ENCODE measurements at places on chromosomes 7 and 10.

DNA sequence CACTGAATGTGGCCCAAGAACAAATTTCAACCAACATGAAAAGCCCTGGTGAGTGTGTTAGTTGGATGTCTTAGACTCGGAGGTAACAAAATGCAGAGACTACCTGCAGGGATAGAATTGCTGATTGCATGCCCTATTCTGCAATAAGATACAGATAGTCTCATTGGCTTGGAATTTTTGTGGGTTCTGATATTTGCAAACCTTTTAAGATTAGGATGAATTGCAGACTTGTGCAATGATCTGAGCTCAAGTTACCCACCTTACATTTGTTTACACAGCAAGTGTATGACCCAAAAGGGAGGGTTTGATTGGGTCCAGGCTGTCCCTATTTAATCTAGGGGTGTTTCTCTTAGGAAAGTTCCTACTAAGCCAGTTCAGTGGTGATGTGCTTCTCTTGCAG, 45.4 kb downstream of the GPR37 start:
- DNase-seq, result no peak

- DNase-seq, result no peak
Measured at GRCh38 chr7:47744883-47745282, 163.0 kb upstream of the TNS3 start.

DNA sequence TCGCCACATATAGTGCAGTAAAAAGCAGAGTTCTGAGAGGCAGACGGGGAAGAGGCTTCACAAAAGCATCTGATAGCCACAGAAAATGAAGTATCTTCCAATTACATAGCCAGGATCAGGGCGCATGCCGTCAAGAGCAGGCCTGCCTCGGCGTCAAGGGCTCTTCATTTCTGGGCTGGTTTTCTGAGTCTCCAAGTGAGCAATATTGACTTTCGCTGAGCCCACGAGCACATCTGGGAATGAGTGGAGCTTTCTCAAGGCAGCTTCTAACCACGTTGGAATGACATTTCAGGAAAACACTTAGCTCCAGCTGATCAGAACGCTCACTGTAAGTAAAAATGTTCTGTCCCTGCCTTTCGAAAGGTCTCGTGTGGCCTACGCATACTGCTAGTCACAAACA, 51.9 kb downstream of the CLRN3 start:
- DNase-seq, result no peak

DNA sequence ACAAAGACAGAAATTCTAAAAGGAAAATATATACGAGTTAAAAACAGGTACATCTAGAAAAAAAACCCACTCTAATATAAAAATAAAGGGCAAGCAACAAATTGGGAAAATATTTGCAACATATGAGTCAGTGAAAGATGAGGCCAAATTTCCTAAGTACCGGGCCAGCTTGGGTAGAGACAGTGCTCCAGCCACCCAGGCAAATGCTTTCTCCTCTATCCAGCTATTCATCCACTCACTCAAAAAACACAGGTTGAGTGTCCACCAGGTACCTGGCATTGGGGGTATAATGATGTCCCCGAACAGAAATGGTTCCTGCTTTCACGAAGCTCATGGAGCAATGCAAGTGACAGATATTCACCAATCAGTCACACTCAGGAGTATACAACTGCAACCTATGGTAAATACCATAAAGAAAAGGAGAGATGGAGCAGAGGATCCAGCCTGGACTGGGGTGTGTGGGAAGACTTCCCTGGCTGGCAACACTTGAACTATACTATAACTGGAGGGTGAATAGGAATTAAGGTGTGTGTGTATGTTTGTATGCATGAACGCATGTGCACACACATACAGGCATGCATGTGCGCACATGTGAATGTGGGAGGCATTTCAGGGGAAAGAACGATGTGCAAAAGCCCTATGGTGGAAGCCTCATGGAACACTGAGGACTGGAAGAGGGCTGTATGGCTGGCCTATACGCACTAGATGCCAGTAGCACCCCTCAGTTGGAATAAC, 2.3 kb downstream of the ARHGAP22 start:
- DNase-seq, result no peak

GRCh38 chr10:125094806-125095205, 65.6 kb downstream of the CTBP2 start:
- DNase-seq, result peak; percentile 28

GRCh38 chr10:128103229-128103714, 23.0 kb downstream of the MKI67 start:
- DNase-seq, result no peak

GRCh38 chr10:30039988-30040387, 19.4 kb downstream of the JCAD start:
- no peak for DNase-seq

DNA sequence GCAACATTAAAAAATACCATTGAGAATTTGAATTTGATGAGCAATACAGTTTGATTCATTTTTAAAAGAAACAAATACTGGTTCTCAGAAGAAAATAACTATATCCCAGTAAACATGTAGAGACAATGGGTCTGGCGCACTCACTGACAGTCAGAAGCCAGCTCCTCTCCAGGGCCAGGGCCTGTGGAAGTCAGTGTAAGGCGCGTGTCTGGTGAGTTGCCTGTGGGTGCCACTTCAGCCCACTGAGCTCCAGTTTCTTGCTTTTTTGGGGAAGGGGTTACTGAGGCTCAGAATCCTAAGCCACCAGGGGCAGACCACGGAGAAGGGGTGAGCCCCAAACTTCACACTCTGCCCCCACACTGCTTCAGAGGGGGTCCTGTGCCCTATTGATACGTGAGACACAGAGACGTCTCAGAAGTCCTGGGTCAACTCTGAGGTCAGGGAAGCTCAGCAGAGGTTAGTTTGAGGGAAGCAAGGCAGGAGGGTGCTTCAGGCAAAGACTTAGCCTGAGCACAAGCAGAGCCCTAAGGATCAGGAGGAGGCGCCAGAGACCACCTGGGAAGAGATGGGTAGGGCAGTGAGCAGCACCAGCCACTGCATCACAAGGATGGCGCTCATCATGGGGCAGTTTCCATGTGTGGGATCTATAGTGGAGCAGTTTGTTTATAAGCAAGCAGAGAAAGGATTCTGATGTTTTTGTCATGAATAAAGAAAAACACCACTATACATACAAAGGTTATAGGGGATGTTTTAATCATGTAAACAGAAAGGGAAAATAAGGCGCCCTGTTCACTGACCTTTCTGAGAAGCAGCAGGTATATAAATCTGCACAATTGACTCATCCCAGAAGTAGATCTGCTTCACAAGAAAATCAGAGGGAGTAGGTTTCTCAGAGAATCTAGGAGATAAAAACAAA, 95.7 kb downstream of the PKD1L1 start:
- DNase-seq, result no peak

GRCh38 chr7:109579901-109580300, 1010.2 kb downstream of the DNAJB9 start:
- no peak for DNase-seq

GRCh38 chr10:5492929-5493576, 6.3 kb downstream of the CALML5 start:
- DNase-seq, result no peak

- no peak for DNase-seq
Measured at GRCh38 chr10:110544958-110545537, 22.4 kb upstream of the SMC3 start.

- no peak for DNase-seq
Measured at GRCh38 chr10:24419066-24419465, 210.1 kb downstream of the KIAA1217 start.

DNA sequence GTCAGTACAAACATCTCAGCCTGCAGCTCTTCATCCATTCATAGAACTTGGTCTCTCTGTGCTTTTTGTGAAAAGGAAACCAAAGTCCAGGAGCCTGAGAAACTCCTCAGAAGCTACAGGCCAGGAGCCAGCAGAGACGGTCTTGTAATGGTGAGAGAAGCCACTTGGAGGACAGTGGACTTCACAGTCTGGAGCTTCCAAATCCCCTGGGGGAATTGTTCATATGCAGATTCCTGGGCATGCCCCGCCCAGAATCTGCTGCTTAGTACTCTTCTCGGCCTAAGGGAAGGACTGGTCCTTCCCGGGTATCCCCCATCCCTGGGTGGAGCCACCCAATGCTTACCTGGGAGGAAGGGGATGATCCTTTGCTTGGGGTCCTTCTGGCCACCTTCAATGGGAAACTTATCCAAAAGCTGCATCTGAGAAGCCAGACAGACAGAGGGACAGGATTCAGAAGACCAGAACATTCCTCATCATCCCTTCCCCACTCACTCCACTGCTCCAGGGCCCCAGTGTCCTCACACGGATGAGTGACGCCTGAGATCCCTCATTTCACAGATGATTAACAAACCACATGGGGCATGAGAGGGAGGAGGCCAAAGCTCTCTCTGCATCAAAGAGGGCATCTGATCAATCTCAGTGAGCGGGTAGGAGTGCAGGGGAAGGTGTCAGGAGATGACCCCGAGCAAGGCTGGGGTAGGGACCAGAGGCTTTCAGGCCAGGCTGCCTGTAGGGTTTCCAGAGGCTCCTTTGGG, 88.4 kb downstream of the SH3PXD2A start:
- DNase-seq, result no peak

GRCh38 chr7:112638675-112639400, 151.4 kb downstream of the TMEM168 start:
- DNase-seq, result no peak

GRCh38 chr7:116426428-116427156, 72.9 kb upstream of the CAV2 start:
- no peak for DNase-seq

DNA sequence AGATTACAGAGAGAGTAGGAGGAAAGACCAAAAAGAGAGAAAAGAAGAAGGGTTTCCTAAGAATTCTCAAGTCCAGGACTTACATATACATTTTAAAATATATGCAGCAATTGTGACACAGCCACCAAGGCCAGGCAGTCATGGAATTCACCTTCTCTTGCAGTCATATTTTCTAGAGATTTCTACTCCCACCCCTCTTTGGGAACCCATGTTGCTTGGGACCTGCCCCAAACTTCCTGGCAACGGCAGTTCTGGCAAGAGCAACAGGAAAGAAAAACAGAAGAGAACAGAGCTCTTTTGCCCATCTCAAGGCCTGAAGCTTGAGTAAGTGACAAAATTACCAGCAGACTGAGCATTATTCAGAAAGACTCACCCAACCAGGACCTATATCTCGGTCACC, 128.3 kb upstream of the ASAH2 start:
- no peak for DNase-seq

DNA sequence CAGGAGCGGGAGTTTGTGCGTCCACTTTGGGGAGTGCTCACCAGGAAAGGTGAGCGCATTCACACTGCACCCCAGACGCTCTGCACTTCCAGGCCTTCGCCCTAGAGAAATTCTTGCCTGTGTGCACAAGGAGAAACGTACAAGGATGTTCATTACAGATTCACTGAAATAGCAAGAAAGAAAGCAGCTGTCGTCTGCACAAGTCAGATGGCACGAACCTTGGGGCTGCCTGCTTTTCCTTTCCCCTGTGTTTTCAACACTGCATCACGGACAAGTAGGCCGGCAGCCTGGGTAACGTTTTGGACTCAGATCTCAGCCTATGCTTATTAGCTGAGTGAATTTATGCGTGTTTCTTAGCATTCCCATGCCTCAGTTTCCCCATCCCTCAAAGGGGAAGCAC, 546.8 kb upstream of the FOXK1 start:
- DNase-seq, result no peak

- DNase-seq, result no peak
Measured at GRCh38 chr7:134618756-134619530, 27.7 kb upstream of the BPGM start.

DNA sequence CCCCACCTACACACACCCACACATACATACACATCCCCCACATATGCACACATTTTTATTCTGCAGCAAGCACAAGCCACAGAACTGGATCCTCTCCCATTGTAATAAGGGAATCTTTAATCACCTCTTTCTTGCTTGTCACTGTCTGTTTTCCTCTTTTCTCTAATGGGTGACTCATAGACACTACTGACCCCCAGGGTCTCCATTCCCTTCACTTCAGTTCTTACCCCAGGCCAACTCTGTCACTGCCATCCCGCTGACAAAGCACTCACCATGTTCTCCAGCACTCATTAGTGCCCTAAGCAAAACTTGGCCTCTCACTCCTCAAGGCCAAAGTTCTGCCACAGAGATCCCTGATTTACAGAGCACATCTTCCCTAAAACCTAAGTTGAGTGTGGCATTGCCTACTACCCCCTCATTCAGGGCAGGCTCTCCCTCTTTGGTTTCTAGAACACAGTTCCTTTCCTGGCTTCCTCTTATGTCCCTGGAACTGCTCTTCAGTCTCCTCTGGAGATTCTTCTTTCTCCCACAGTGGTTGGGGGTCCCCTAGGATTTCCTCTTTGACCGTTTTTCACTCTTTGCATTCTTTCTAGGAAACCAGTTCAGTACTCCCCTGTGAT, 39.6 kb upstream of the INHBA start:
- DNase-seq, result no peak

DNA sequence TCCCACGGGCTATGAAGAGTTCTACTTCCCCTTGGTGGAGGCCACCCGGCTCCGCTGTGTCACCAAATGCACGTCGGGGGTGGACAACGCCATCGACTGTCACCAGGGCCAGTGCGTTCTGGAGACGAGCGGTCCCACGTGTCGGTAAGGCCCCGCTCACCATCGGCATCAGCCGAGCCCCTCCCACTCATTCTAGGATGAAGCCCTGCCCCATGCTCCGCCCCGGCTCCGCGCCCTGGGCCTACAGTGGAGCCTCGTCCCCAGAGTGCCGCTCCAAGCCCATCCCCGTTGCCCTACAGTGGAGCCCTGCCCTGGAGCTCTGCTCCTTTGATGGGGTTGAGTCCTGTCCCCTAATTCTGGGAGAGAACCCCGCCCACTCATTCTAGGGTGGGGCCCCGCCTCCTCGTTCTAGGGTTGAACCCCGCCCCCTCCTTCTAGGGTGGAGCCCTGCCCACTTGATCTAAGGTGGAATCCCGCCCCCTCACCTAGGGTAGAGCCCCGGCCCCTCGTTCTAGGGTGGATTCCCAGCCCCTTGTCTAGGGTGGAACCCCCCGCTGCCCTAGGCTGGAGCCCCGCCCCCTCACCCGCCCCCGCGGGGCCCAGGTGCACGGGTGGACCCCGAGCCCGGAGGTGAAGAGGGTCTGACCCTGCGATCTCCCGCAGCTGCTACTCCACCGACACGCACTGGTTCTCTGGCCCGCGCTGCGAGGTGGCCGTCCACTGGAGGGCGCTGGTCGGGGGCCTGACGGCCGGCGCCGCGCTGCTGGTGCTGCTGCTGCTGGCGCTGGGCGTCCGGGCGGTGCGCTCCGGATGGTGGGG, 3.4 kb upstream of the MUC12 start:
- DNase-seq, result peak; percentile 38

DNA sequence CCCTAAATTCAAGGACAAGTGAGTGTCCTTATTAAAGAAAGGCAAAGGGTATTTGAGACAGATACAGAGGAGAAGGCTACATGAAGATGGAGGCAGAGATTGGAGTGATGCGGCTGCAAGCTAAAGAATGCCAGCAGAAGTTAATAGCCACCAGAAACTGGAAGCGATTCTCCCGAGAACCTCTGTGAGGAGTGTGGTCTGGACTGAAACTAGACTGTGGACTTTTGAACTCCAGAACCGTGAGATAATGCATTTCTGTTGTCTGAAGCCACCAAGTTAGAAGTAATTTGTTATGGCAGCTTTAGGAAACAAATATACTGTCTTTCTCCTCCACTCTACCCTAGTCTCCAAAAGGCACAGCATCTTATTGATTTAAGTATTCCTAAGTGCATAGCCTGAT, 80.3 kb upstream of the CREB5 start:
- no peak for DNase-seq

GRCh38 chr7:80736371-80737125, 98.1 kb downstream of the CD36 start:
- no peak for DNase-seq
